Activated naive CD4-positive, alpha-beta T cell treated with anti-CD3 and anti-CD28 coated beads, Interleukin-2, amount 50 U/mL, for 16 hours (primary cell): ENCODE measurements at places on chromosomes 4 and X.

DNA sequence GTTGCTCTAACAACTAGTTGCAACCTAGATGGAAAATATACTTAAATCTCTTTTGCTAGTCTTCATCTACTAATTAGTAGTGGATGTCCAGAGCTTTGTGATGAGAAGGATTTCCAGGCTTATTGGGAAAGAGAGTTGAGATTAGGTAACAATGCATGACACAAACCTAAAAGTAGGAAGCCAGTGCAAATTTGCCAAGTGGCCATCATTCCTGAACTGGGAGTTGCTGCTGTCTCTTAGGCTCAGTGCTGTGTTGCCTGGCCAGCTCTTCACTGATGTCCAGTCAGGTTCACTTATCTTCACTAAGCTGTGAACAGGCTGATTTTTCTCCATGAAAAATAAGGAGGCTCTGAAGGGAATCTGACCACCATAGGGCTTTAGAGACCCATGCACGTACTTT is 105.6 kb upstream of the AMOT start:
- no peak for DNase-seq

GRCh38 chrX:9465380-9466123 is 694 bp downstream of the TBL1X start:
- DNase-seq, result peak; percentile 43

- DNase-seq, result no peak
Observed at GRCh38 chr4:183396227-183396637, 48.2 kb upstream of the CDKN2AIP start.

- no peak for DNase-seq
Observed at GRCh38 chr4:16686195-16686594, 212.2 kb downstream of the LDB2 start.

DNA sequence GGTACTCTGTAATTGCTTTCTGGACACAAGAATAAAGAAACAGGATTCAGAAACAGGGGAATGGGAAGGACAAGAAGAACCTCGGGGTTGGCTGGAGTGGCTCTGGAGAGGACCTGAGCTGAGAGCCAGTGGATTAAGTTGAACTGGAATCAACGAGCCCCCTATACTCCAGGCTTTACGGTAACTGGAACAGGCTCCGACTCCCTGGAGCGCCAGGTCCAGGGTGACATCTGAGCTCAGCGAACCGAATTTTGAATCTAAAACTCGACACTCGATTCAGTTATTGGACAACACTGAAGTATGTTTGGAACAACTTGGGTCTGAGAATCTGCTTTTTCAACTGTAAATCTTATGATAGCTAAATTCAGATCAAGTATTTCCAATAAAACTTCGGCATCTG is 23.9 kb downstream of the HMX1 start:
- no peak for DNase-seq

DNA sequence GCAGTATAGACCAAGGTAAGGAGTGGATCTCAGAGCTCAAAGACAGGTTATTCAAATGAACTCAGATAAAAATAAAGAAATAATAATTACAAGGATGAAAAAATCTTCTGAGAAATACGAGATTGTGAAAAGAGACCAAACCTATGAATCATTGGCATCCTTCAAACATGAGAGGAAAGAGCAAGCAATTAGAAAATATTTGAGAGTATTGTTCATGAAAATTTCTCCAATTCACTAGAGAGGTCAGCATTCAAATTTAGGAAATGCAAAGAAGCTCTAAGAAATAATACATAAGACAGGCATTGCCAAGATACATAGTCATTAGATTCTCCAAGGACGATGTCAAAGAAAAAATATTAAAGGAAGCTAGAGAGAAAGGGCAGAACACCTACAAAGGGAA is 93.5 kb upstream of the GALNTL6 start:
- DNase-seq, result no peak

- DNase-seq, result no peak
Observed at GRCh38 chr4:36313301-36313700, 31.9 kb downstream of the DTHD1 start.

DNA sequence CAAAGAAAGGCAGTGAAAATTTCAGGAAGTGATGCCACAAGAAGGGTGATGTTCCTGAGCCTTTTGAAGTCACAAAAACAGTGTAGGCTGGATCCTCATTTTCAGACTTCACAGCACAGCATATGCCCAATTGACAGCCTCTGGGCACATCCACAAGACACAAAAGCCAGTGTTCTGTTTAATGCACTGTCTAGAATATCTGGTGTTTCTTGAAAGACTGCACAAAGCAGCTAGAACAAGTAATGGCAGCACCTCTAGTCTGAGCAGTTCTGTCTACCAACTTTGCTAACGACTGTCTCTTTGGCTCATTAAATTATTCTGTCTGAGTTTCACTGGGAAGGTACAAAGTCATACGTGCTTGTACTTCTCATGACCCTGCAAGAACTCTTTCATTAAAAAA is 417.1 kb upstream of the GALNT7 start:
- DNase-seq, result no peak

DNA sequence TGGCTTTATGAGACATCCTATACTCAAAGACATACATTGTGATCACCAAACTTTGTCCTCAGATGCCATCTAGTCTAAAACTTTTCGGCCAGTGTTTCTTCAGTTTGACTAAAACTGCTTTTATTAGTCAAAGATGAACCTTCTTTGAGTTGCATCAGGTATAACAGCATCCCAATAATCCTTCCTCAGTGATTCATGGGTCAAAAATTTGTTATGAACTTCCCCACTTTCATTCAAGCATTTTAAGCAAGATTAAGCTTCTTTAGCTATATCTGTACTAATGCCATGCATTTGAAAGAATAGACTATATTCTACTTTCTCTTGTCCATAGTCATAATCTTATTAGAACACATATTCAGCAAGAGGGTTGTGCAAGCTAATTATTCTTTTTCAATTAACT is 1070.4 kb upstream of the ADGRL3 start:
- no peak for DNase-seq

DNA sequence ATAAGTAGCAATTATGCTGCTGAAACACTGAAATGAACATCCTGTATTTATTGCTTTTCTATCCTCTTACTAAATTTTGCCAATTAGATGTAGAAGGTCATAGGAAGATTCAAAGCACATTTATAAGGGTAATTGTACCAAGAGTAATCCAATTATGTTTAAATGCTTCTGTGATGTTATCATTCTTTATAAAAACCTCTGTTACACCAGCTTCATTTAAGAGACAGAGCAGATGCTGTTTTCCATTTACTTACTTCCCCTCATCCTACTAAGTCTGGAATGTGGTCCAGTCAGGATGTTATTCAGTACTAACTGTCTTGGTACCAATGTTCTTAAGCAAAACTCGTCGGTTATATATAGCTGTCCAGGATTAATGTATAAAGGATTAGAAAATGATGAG is 539.6 kb downstream of the PDHA2 start:
- DNase-seq, result no peak

- DNase-seq, result no peak
Observed at GRCh38 chr4:80049402-80049801, 23.6 kb downstream of the ANTXR2 start.

DNA sequence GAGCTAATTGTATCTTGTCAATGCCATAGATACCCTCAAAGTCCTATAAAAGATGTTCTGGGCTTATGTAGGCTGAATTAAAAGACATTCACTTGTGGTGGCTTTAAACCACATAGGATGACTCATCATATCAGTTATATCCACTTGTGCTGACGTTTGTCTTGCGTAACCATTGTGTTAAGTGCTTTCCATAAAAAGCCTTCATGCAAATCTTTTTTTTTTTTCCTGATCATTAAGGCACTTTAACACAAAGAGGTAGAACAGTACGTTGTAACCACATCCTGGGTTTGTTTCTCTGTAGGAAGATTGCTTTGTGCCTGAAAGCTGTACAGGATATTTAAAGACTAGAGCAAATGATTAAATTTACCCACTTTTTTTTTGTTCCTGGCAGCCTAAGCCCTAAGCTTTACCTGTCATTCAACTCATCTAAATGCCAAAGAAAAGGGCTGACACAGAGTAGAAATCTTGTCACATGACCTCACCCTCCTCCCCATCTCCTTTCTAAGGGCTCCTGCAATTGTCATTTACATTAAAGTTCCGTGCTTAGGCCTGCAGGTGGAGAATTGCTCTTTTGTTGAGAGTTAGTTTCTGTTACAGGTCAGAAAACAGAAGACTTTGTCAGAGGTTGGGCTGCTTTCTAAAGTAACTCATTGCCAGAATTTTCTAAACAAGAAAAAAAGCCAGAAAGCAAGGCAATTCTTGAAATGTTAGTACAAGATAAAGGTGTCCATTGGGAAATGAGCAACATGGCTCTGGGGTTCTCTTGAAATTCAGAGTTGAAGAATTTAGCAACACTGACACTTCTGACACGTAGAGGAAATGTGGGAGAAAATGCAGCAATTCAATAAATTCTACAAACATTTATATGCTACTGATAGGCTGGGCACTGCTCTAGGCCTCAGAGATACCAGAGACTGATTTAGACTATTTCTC is 555.6 kb downstream of the PPARGC1A start:
- peak; percentile 22 for DNase-seq

DNA sequence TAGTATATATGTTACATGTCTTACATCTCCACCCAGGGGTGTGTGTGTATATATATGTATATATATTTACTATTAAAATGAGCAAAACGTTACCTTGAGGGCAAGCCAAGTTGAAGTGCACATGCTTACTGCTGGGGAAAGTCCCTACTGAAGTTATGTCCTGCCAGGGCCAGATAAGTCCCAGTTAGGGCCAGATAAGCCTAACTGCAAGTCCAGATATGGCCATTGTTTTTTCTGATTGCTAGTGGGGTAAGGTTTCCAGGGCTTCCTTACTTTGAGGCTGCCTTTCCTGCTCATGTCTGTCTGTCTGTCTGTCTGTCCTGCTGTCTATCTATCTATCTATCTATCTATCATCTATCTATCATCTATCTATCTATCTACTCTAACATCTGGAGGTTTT is 19.3 kb upstream of the ZNF81 start:
- no peak for DNase-seq

DNA sequence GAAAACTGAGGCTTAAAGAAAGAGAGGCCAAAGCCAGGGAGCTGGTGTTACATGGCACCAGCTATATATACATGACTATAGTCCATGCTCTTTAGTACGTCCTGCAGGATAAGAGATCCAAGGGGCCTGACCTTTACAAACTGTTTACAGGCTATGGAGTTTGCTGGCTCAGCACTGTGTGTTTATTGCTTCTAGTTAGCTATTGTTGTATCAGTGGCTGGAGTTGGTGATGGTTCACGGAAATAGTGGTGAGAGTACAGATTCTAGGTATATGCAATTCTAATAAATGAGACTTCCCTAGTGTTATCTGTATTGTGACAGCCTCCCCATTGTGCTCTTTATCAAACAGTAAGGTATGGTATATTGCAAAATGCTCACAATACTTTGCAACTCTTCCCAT is 46.5 kb downstream of the REPS2 start:
- no peak for DNase-seq

- DNase-seq, result peak; percentile 19
Observed at GRCh38 chr4:102868153-102868780, 525 bp upstream of the CISD2 start.
